Activated T-cell treated with anti-CD3 and anti-CD28 coated beads, Interleukin-2, amount 50 U/mL, for 4 hours (primary cell): ENCODE measurements at places on chromosomes 13 and 19. TPM values are rescaled to one million over a fixed set of nuclear protein-coding genes. Genes with fewer than 3 reads are reported as not detected.

DNA sequence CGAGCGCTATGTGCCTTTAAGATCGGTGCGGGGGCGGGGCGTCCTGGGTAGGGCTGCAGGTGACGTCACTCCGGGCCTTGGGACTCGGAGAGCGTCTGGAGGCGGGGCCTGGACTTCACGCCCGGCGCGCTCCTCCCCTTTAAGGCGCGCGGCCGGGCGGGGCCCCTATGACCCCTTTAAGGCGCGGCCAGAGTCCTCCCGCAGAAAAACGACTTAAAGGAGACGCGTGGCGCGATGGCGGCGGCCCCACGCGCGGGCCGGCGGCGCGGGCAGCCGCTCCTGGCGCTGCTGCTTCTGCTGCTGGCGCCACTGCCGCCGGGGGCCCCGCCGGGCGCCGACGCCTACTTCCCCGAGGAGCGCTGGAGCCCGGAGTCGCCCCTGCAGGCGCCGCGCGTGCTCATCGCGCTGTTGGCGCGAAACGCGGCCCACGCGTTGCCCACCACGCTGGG is at the start of gene COLGALT1:
Gene COLGALT1, plus strand, starts transcription at position 170 of the 449 bp plus-strand sequence. Its CDS starts 65 bp downstream, at position 235.
- DNase-seq = peak; percentile 99

- no peak for DNase-seq
Measured at GRCh38 chr13:104810242-104810641, 1725.2 kb downstream of the EFNB2 start.

- DNase-seq = no peak
Measured at GRCh38 chr13:61286148-61286745, 129.4 kb downstream of the PCDH20 start.

- DNase-seq = no peak
Measured at GRCh38 chr13:113437408-113438010, 15.8 kb downstream of the ADPRHL1 start.

DNA sequence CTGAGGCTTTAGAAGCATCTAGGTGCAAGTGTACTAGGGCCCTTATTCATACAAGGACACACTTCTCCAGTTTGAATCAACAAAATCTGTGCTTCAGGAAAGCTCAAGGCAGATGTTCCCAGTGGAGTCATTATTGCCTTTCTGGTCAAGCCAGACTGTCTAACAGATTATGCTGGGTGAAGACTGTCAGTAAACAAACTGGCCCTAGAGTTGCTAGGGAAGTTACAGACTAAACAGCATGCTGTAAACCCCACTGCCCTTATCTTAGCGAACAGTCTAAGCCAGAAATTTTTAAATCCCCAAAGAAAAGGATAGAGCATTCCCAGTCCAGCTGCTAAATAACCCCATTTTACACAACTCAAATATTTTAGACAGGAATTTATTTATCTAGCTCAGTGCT is 1701.3 kb upstream of the PRR20A start:
- no peak for DNase-seq

- no peak for DNase-seq
Measured at GRCh38 chr13:25762281-25762680, 289.5 kb downstream of the SHISA2 start.

- no peak for DNase-seq
Measured at GRCh38 chr13:43132911-43133310, 109.5 kb downstream of the DNAJC15 start.

DNA sequence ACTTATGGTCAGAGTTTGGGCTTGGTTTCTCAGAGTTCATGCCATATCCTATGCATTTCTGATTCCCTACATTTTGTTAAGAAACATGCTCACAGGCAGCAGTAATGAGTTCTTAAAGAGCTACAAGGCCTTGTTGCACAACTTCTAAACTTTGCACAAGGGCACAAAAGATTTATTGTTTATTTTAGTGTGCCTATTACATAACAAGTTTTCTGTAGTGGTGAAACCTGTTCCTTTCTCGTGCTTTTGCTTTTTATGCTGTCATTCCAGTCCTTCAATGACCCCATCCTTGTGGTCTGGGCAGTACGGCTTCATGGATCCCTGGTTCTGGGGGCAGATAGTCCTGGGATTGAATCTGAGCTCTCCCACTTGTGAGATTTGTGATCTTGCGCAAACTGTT is 17.8 kb downstream of the ZNF507 start:
- no peak for DNase-seq

DNA sequence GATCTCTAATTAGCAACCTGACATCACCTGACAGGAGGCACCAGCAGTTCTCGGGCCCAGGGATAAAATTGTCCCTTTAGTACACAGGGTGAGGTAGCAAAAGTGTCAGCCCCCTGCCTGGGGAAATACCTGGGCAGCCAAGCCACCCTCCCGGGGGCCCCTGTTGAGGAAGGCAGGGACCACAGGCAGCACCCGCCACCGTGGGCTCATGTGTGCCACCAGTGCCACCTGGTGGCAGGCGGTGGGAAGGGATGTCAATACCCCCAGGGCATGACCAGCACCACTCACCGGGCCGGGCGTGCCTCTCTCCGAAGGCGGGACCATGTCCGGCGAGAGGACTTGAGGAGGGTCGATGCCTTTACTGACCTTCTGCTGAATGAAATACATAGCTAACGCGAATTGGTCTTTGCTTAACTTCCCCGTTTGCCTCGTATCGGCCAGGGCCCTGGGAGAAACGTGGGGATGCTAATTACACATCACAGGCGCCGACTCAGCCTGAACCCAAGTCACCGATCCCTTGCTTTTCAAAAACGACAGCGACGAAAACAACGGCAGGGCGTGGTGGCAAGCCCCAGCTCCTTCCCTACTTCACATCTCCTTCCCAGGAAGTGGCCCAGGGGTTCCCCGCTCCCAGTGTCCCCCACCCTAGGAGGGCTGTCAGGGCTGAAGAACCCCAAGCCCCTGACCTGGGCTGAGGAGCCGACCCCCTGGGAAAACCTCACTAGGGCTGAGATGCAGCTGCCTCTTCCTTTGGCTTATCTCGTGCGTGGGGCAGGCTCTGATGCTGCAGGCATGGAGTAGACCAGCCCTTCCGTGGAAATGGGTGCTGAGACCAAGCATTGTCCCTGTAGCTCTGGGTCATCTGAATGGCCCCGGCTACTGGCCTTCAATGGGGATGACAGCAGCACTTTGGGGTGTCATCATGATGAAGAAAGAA is 53.8 kb downstream of the EPS15L1 start:
- peak; percentile 59 for DNase-seq

DNA sequence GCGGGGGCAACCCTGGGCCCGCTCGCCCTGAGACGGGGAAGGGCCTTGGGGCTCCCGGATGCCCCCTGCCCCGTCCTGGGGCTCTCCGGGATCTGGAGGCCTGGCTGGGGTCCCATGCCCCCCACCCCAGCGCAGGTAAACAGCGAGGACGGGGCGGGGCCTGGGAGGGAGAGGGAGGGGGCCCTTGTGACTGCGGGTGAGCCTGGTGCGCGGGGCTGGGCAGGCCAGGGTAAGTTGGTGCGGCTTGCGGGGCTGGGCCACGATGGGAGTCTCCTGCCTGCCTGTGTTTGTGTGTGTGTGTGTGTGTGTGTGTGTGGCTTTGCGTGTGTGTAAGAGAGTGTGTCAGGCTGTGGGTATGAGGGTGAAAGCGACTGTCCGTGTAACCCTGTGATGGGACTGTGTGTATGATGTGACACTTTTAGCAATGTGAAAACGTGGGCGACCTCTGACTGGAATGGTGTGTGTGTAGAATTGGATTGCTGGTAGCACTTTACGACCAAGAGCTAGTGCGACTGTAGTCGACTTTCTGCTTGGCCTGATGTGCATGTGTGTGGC is 426 bp downstream of the KLC3 start:
- DNase-seq = no peak

- DNase-seq = no peak
Measured at GRCh38 chr19:3995607-3996006, 10.3 kb upstream of the EEF2 start.

GRCh38 chr19:6249296-6249695 is 30.5 kb downstream of the MLLT1 start:
- no peak for DNase-seq

DNA sequence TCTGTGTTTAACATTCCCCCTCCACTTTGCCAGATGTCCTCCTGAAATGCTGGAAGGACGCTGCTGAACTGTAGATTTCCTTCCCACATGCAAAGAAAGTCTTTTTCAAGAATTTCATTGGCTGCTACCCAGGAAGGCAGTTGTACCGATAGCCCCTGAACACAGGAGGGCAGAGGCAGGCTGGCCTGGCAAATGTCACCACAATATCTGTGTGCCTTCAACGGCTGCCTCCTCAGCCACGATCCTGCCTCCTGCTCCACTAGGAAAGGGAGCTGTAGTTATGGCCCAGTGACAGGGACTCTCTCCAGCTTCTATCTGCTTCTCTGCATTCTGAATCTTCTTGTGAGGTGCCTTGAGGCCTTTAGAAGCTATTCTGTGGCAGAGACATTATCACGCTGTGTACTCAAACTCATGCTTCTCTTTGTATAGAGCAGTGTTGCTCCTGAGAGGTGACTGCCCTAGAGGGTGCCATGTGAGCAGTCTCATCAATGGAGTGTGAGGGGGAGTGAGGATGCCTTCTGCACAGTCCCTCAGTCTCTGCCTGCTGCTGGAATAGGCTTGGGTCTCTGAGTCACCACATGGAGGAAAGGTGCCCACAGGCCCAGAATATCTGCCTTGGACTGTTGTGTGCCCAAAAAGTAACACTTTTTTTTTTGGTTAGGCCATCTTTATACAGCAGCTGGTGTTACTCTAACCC is 279.8 kb downstream of the DNAJC15 start:
- DNase-seq = no peak

DNA sequence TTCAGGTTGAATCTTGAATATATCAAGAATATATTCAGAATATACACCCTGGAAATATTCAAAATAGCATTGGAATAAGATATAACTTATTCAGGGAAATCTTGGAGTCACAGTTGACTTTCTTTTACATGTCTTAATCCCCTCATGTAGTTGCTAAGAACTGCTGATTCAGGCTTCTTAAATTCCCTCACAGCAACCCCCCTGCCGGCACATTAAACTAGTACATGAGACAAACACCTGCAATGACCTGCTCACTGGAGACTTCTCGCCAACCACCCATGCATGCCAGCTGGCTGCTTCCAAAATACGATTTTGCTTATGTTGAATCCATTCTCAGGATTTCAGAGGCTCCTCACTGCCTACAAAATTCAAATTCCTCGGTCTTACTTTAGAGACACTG is 997.1 kb downstream of the EFNB2 start:
- no peak for DNase-seq

DNA sequence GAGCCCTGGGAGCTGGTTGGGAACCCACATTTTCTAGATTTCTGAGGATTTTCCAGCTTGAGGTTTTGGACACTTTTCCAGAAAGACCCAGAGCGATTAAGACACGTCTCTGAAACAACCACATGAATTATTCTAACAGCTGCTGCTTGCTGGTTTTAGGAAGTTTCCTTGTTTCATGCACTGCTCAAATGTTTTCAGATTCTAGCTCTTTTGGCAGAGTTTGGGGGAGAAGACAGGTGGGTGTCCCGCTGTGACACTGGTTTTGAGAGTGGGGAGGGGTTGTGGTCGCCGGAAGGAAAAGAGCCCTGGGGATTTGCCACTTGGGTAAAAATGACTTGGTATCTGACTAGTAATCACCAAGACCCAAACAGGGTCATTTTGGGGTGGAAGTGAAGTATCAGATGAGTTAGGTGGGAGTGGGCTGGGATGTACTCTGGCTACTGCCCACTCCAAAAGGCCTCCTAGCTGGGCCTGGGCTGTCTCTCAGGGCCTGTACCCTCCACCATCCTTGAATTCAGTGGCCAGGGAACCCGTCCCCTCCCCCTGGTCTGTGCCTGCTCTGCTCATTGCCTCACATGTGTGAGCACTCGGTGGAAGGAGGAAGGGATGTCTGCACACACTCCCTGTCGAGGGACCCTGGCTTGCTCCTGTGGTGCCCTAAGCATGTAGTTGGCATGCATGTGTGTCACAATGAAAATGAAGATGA is 13.2 kb downstream of the GATAD2A start:
- DNase-seq = no peak

DNA sequence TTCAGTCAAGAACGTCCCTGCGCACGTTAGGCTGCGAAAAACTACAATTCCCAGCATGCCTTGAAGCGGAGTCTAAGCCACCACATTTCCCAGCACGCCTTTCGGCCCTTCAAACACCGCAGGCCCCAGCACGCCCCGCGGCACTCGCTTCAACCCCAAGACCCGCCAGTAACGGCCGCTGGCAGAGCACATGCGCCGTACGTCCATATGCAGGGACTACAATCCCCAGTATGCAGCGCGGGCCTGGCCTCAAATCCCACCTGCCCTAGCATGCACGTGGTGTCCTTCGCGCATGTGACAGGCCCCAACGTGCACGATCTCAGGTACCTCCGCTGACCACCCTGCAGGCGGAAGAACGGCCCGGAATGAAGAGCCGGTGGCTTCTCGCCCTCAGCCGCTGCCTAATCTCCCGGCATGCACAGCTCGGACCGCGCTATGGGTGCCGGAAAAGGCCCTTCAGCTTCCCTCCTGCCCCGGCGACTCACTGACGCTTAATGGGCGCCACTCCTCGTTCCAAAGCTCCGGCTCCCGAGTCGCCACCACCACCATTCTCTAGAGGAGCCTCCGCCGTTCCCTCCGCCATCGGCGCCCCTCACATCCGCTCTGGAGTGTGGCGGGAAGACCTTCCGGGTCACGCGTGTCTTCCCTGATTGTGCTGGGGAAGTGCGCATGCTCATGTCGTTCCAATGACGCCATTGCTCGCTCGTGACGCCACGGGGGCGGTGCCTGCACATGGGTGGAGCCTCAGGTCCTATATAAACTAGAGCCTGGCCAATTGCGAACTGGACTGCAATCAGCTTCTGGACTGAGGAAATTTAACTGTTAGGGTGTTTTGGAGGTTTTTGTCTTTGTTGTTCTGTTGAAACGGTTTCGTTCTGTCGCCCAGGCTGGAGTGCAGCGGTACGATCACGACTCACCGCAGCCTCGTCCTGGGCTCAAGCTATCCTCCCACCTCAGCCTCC is at the start of gene DUS3L:
Gene DUS3L, minus strand, starts transcription at position 605 of the 962 bp plus-strand sequence. Its CDS starts 22 bp downstream, at position 583.
- peak; percentile 94 for DNase-seq

DNA sequence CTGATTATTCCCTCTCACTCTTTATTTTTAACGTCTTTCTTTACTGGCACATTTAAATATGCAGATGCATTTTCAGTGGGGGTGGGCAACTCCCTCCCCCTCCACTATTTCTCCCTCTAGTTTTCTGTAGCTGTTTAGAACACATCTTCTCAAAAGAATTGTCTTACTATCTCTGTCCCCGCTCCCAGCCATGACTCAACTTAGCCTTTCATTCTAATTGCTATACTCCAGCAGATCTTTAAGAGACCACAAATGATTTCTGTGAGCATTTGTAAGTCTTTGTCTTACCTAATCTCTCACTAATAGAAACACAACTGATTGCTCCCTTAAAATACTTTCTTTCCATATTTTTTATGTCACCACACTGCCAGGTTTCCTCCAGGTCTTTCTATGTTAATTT is 350.9 kb downstream of the SPRY2 start:
- no peak for DNase-seq

GRCh38 chr13:48624858-48625257 is 28.9 kb upstream of the CYSLTR2 start:
- no peak for DNase-seq

Gene PRDX2
- 224 TPM for total RNA-seq

Gene CGB8
- not detected for total RNA-seq

Gene IZUMO1
- total RNA-seq = not detected

Gene LENG9
- total RNA-seq = 5.2 TPM

Gene GNG7
- total RNA-seq = 0.55 TPM

Gene SIGLEC9
- 0.22 TPM for total RNA-seq

Gene MLLT1
- total RNA-seq = 118 TPM

Gene SPRED3
- total RNA-seq = 0.74 TPM

Gene CBY2
- total RNA-seq = not detected

Gene SIX5
- total RNA-seq = 1.5 TPM

Gene KIRREL2
- 0.92 TPM for total RNA-seq
